ENCODE measurements at places on chromosomes 4 and X.
A peak's percentile ranks its signal among the peaks of the same experiment; 100 is the strongest.

GRCh38 chr4:123168812-123169211 lies 227.8 kb upstream of the SPRY1 start:
- DNase-seq, result no peak

GRCh38 chr4:57172065-57172464 lies 61.9 kb upstream of the IGFBP7 start:
- no peak for DNase-seq

GRCh38 chrX:10756441-10756840 lies 136.1 kb upstream of the MID1 start:
- DNase-seq, result peak; percentile 62

DNA sequence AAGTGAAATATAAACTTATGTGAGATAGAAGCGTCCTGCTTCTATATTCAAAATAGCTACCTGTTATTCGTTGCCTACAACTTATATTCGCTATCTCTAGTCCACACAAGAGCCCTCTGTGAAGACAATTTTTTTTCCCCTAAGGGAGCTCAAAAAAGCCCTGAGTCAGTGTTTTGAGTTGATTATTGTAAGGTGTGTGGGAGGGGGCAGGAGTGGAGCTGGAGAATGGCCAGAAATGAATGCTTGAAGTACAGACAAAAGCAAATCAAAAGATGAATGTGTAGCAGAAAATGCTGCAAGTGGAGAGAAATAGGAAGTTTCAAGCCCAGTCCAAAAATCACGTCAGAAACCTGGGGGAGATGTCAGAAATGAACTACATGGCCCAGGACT lies 655.0 kb upstream of the LCORL start:
- DNase-seq, result no peak

DNA sequence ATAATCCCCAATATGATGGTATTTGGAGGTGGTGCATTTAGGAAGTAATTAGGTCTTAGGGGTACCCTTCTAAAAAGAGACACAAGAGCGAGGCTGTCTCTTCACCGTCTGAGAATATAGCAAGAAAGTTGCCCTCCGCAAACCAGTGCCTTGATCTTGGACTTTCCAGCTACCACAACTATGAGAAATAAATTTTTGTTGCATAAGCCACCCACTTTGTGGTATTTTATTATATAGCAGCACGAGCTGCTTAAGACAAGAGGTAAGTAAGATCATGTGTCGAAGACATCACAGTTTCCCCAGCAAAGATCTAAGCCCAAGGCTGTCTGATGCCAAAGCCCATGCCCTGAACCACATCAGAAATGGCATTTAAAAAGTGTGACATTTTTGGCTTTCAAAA lies 9.6 kb upstream of the EXOSC9 start:
- DNase-seq, result peak; percentile 62

GRCh38 chrX:106397788-106398538 lies 213.8 kb upstream of the RADX start:
- no peak for DNase-seq

- DNase-seq, result no peak
Measured at GRCh38 chrX:79110731-79111130, 33.8 kb upstream of the GPR174 start.

DNA sequence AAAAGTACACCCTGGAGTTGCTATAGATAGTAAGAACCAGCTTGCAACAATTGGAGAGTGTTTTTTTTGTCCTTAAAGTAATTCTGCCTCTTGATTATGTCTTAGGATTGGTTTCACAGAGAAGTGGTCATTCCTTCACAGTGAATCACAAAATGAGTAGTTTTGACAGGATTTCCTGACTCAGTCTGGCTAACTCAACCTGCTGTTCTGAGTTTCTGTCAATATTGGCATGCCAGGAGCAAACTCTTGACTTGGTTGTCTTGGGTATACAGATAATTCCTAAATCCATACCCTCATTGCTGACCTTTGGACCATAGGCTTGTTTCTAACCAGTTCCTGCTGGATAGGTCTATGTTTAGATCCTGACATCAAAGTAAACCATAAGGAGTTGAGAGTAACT lies 9.4 kb downstream of the FHIP1A start:
- peak; percentile 63 for DNase-seq

GRCh38 chrX:22383988-22384387 lies 111.3 kb downstream of the CBLL2 start:
- DNase-seq, result no peak

- no peak for DNase-seq
Measured at GRCh38 chr4:128552586-128552907, 257.0 kb upstream of the JADE1 start.

GRCh38 chr4:70203601-70204000 lies 8.1 kb downstream of the ODAM start:
- DNase-seq, result no peak

DNA sequence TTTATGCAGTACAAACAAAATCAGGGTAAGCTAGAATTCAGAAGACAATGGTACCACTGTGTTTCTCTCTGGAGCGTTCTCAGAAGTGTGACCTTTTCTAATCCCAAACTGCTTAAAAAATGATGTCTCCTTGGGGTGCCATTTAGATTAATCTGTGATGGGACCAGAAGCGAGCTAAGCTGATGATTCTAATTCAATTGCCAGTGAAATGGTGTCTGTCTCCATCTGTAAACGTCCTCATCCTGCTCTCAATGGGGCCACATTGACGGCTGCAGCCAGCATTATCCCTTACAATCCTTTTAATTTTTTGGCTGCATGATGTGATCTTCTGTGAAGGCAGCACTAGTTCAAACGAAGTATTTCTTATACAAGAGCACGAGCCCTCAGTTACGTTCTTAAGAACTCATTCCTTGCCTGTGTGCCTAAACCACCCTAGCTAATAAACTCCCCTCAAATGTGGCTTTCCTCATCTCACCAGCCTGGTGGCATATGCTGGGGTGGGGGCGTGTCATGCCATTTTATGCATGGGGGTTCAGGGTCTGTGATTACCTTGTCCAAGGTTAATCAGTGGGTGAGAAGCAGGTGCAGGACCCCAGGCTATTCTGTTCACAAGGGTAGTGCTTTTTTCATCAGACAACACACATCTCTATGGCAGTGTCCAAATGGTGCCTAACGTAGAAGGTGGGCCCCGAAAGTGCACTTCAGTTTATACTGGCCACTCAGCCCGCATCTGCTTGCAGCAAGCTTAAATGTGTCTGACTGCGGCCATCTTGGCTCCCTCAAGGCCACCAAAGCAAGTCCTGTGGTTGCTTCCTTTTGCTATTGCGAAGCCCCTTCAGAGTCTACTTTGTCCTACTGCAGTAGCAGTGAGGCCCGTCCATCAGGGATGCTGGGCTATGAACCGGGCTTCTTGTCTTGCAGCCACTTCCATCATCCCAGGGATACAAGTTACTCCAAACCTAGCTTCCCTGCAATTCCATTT lies 45.7 kb upstream of the SLC2A9 start:
- no peak for DNase-seq

DNA sequence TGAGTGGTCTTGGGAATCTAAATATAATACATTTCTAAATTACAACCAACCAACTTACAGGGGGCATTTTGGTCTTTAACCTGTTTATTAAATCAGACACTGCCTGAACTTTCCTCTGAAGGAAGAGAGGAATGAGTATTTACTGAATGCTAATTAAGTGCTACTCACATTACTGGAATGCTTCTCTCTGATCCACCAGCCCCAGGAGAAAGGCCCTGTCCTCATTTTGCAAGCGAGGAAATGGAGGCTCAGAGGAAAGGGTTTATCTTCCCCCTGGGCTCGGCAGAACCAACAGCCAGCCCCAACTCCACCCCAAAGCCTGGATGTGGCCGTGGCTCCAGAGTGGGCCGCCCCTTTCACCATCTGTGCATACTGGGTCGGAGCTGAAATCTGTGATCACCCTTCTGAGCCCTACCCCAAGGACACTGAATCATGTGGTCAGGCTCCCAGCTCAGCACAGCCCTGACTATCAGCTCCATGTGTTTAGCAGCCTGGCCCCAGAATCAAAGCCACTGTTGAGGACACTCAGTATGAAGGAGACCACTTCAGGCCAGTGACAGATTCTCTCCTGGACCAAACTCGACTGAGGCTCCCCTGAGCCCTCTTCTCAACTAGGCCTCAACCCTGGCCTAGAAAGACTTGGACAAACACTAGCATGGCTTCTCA lies 56.7 kb upstream of the ENPP6 start:
- no peak for DNase-seq

DNA sequence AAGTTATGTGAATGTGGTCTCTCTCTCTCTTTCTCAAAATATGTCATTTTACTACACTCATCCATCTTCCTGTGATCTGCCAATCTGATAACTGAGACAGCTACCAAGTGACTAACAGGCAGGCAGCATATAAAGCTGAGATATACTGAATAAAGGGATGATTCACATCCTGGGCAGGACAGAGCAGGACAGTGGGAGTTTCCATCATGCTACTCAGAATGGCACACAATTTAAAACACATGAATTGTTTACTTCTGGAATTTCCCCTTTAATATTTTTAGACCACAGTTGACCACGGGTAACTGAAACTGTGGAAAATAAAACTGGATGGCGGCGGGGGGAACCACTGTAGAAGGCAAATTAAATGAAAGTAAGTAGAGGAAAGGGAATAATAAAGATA lies 58.6 kb upstream of the DCTD start:
- peak; percentile 66 for DNase-seq

GRCh38 chr4:1323635-1324442 lies 23.2 kb upstream of the UVSSA start:
- DNase-seq, result peak; percentile 62

- DNase-seq, result no peak
Measured at GRCh38 chr4:965048-965765, 8.2 kb downstream of the DGKQ start.

GRCh38 chr4:121707344-121707743 lies 10.6 kb upstream of the ANXA5 start:
- no peak for DNase-seq

- DNase-seq, result no peak
Measured at GRCh38 chrX:30931920-30932319, 42.9 kb upstream of the TAB3 start.

- no peak for DNase-seq
Measured at GRCh38 chr4:173505924-173506518, 24.0 kb downstream of the HAND2 start.

DNA sequence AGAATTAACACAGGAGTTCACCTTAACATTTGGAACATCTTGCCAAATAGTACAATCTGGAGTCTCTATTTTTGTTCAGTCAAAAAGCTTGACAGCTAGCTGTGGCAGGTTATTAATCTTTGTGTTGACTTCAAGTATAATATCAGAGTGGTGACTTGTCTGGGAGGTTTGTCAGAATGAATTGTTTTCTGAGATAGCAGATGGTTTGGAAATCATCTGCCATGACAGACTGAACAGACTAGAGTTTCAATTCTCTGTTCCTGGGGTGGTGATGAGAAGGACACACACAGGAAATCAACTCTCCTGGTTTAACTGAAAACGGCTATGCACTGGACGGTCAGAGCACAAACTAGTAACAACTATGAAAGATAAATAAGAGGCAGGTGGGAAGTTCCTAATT lies 203.3 kb upstream of the EMCN start:
- no peak for DNase-seq

DNA sequence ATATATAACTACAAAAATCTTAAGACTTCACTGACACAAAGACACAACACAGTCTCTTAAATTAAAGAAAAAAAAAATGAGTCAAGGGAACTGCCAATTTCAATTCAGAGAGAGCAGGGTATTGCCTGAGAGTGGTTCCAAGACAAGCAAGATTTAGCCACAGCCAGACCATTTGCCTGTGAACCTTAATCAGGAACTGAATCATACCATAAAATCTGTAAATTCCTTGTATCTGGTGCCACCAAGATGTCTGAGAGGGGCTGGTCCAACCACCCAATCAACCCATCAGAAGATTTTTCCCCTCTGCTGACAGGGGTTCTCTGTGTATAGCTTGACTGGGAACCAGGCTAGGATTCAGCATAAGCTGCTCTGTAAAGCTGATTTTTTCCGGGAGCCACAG lies 159.2 kb downstream of the CPEB2 start:
- DNase-seq, result no peak

GRCh38 chrX:54794028-54794427 lies 4.0 kb downstream of the ITIH6 start:
- DNase-seq, result no peak
